Activated T-helper 9 cell treated with anti-CD3 and anti-CD28 coated beads, Interleukin-2, amount 50 U/mL, for 16 hours (primary cell): ENCODE measurements at places on chromosomes 16 and 17.

GRCh38 chr16:14013571-14014283, 57.4 kb upstream of the MRTFB start:
- DNase-seq: no peak

- DNase-seq: no peak
Measured at GRCh38 chr17:77566151-77566550, 392.4 kb upstream of the TNRC6C start.

DNA sequence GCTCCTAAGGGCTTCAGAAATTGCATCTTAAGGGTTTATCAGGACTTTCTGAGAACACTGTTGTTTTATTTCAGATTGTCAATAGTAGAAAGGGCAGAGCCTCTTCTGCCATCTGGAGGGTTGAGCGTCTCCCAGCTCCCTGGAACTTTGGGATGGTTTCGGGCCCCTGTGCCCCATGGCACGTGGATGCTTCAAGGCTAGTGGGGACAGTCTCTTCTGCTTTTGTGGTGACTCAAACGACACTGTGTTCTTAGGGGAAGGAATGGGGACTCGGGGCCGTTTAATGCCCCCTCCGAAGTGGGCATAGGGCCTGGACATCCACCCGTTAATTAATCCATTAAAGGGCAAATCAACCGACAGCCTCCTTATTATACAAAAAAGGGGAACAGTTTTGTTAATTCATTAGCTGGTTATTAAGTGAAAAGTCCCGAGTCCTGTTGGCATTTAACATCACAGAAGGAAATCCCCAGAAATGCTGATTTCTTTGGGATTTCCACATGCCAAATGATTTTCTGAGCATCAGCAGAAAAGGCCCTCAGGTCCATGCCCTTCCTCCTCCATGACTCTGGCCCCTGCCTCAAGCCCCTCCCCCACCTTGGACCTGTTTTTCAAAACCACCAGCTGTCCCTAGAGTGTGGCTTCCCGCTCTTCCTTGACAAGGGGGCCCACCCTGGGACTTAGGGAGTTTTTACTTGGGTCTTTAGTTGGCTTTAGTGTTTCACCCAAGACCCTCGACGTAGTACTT, 68.7 kb downstream of the ARSG start:
- DNase-seq: no peak

DNA sequence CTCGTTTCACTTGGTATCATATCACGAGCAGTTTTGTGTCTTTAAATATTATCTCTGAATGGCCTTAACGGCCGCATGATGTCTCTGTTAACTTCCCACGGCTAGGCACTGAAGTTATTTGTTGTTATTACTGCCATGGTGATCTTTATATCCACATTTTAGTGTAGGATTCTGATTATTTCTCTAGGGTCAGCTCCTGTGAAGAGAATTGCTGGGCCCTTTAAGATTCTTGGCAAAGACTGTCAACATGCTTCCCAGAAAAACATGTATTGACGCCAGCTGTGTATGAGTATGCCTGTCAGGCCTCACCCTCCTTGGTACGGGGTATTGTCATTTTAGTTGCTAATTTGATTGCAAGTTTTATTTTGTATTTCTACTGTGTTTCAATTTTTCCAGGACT, 263.5 kb downstream of the SNX29 start:
- DNase-seq: no peak

GRCh38 chr16:3187798-3188674, at the start of gene OR1F1:
Gene OR1F1, plus strand, starts transcription at chr16:3188204.
- peak; percentile 42 for DNase-seq

DNA sequence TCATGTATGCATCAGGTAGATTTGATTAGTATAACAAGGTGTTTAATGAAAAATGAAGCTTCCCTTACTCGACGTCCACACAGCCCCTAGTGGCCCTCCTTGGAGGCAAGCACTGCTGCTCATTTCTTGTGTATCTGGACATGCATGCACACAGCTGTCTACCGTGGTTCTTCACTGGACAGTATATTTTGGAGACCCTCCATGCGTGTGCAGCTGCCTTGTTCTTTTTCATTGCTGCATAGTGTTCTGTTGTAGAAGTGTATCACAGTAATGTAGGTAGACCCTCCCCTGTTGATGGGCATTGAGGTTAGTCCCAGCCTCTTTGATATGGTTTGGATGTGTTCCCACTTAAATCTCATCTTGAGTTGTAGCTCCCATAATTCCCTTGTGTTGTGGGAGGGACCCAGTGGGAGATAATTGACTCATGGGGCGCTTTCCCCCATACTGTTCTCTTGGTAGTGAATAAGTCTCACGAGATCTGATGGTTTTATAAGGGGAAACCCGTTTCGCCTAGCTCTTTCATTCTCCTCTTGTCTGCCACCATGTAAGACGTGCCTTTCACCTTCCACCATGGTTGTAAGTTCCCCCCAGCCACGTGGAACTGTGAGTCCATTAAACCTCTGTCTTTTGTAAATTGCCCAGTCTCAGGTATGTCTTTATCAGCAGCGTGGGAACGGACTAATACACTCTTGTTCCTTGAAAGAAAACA, 6.3 kb downstream of the CMIP start:
- DNase-seq: no peak

GRCh38 chr16:20331635-20332034, 4.3 kb upstream of the GP2 start:
- DNase-seq: no peak

- no peak for DNase-seq
Measured at GRCh38 chr16:11576427-11577289, 10.1 kb downstream of the LITAF start.

DNA sequence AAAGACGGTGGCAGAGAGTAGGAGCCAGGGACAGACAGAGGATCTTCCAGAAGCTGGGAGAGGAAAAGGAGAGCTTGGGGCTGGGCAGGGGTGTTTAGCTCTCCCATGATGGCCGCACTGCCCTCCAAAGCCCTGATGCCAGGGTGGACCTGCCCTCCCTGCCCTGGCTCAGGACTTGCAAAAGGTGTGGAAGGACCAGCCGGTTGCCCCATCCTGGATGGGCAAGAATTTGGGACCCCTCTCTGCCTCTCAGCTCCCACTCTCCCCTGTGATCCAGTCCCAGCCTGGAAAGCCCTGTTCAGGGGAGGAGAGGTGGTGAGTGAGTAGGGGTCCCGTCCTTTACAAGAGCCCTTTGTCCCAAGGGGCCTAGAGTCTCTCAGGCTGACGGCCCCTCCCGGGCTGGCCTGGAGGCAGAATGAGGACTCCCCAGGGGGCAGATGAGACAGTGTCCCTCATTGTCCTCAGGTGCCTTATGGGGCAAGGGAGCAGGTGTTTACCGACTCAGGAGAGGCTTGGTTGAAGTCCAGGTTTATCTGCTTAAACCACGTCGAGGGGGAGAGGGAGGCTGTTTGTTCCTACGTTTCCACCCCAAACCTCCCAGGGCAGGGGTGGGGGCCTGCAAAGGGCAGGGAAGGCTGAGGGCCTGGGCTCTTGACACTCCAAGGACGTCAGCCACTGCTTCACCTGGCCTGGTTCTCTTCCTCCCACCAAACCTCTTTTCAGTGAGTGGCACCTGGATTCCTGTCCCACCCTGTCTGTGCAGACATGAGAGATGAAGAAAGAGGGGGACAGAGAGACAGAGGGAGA, 19.3 kb upstream of the ITGA3 start:
- DNase-seq: no peak

DNA sequence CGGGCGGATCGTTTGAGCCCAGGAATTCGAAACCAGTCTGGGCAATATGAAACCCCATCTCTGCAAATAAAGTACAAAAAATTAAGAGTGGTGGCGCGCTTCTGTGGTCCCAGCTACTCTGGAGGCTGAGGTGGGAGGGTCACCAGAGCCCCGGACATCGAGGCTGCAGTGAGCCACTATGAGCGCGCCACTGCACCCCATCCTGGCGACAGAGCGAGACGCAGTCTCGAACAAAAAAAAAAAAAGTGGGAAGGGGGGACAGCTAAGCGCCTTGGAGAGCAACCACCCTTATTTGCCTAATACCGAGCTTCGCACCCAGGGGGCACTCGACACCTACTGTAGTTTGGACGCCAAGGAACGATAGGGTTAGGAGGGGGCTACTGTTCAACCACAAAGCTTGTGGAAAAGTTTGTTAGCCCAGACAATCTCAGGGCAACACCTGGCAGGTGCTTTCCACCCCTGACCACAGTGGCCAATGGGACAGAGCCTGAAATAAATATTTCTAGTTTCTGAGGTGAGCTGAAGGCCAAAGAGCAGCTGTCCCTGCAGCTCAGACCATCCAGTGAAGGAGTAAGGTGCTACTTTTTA, 847 bp upstream of the PSMC3IP start:
- DNase-seq: peak; percentile 42

DNA sequence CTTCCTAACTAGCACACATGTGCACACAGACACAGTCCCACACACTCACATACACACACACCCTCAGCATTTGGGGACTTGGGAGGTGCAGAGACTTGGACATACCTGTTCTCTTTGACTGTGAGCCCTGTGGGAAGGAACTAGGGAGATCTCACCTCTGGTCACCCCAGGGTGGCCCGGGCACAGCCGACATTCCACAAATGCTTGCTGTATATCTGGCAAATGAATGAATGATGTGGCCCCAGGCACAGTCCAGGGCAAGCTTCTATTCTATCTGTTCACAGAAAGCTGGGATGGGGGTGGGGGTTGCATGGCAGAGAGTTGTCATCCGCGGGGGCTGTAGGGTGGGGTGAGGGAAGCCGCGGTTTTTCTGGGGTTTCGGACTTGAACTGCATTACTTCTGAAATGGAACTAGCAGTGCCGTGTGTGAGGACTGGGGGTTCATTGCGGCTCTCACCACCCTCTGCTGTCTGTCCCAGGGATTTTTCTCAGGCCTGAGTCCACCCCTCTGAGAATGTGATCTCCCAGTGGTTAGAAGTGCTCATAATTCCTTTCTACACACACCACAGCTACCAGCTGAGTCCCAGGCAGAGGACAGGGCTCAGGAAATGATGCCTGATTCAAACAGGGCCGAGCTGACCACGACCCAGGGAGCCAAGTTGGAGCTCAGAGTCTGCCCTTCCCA, 3.3 kb upstream of the RIPOR1 start:
- no peak for DNase-seq

DNA sequence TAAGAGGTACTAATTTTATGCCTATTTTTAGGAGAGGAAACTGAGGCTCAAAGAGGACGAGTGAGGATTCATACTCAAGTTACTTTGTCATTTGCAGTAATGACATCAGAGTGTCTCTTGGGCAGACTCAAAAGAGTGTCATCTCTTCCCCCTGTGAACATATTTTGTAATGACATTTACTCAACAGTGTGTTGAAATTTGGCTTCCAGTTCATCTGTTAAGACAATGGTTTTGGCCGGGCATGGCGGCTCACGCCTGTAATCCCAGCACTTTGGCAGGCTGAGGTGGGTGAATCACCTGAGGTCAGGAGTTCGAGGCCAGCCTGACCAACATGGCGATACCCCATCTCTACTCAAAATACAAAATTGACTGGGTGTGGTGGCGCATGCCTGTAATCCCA, 28.9 kb downstream of the WFDC1 start:
- DNase-seq: no peak

DNA sequence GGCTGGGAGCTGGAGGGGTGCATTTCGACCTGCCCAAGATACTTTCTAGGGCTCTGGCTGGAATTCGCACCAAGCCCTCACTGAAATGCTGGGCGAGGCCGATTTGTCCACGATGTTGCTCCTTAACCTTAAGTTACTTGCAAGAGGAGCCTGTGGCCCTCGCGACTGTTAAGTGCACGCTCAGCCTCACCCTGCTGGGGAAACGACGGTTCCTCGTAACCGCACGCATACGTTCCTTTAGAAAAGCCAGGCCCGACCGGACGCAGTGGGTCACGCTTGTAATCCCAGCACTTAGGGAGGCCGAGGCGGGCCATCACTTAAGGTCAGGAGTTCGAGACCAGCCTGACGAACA, 607 bp upstream of the NCOR1 start:
- no peak for DNase-seq

DNA sequence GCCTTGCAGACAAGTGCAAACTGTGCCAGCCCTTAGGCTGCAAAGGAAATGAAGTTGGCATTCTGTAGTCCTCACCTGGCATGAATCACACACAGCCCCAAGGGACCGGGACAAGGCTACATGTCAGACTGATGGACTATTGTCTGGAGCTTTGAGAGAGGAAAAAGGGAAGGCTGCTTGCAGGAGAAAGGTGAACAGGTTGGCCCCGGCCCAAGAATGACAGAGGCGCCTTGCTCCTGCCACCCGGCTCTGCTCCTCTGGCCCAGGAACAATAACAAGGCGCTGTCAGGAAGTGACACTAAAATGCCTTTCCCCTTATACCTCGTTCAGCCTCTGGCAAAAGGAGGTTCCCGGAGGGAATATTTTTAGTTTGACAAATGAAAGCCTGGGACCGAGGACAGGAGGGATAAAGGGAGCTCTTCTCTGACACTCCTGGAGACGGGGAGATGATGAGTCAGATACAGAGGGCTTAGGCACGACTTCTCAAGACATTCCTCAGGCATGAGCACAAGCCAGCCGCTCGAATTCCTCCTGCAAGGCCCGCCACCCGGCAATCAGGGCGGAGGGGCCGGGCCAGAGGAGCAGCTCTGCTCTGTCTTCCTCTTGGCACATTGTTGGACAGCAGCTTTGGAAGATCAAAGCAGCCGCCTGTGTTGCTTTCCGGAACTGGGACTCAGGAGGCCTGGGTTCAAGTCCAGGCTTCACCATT, 105.8 kb downstream of the NOG start:
- no peak for DNase-seq

DNA sequence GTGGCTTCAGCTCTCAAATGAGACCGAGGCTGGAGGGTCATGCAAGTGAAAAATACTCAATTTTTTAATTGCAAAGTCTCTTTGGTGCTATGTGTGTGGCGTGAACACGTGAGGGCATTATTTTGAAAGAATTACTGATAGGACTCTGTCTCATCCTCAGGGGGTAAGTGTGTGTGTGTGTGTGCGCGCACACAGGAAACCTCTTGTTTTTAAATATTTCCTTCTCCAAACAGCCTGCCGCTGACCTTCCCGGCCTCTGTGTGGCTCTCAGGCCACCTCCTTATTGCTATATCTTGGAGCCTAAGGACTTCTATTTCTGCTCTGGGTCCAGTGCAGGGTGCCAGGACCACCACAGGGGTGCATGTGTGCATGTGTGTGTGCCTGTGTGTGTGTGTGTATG, 99.7 kb downstream of the CMIP start:
- no peak for DNase-seq

DNA sequence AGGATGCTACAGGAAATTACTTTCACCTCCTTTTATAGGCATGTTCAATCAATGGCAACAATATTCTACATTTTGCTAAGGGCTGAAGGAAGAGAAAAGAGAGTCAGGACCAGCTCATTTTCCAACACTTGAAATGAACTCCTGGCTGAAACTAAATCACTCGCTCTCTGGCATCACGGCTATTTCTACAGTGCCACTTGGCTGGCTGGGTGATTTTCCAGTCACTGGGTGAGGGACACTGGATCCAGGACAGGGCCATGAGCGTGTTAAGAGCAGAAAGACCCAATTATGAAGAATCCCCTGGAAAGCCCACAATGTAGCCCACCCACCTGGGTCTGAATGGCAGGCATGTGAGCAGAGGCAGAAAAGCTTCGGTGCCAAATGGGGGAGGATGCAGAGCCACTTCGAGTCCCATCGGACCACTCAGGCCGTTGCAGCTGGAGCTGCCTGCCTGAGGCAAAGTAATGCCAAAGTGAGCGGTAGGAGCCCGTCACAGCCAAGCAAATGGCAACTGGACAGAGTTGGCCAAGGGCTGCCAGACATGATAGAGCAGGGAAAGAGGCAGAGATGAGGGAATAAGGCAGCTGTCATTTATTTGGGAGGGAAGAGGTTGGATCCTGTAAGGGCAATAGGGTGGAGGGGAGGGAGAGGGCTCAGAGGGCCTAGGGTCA, 246.2 kb downstream of the STX8 start:
- no peak for DNase-seq
